ENCODE measurements at places on chromosomes 13 and 19.

- no peak for DNase-seq
- no peak overlapping the region for H3K27ac ChIP-seq
- no peaks in the 10 kb centered on the region for H3K36me3 ChIP-seq
- peaks cover 62% of the 10 kb centered on the region for H3K27me3 ChIP-seq
Measured at GRCh38 chr13:100826441-100826840, 151.8 kb upstream of the TMTC4 start.

- no peak for DNase-seq
- H3K36me3 ChIP-seq: no peaks in the 10 kb centered on the region
- no peak overlapping the region for H3K27ac ChIP-seq
- no peak overlapping the region for H3K4me3 ChIP-seq
- no peaks in the 10 kb centered on the region for H3K27me3 ChIP-seq
Measured at GRCh38 chr13:77833331-77833863, 85.2 kb downstream of the EDNRB start.

DNA sequence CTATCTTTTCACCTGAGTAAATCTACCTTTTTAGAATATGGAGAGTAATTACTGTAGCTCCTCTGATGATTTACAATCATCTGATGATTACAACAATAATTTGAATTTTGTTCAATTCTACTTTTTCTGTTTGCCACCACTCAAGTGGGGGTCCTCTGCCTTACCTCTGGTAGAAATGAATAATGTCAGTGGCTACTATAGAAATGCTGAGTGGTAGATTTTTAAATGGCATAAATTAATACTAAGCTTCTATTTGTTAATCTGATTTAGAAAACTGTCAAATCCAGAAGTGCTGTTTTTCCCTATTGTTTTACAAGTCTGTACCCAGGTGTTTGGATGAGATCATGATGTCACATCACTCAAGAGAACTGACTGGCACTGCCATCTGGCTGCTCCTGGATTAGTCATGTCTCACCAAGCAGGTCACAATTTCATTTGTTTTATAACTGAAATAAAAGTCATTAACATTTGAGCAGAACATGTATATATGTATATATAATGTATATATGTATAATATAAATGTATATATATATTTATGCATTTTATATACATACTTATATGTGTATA is 494.8 kb downstream of the TBC1D4 start:
- no peaks in the 10 kb centered on the region for H3K36me3 ChIP-seq
- H3K27me3 ChIP-seq: no peaks in the 10 kb centered on the region
- no peak for DNase-seq
- no peaks in the 10 kb centered on the region for H3K4me1 ChIP-seq
- H3K27ac ChIP-seq: no peak overlapping the region

DNA sequence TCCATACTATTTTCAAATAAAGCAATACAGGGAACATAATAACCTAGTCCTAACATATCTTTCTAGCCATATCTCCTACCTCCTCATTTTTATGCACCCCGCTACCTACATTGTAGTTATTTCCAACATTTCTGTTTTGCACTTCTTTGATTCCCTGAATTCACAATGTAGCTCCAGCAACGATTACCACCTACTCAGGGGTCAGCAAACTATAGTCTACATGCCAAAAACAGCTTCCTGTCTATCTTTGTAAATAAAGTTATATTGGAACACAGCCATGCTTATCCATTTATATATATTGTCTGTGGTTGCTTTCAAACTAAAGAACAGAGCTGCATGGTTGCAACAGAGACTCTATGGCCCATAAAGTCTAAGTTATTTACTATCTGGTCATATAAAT is 16.7 kb downstream of the MYCBP2 start:
- DNase-seq: no peak
- H3K36me3 ChIP-seq: peaks cover 5% of the 10 kb centered on the region
- no peak overlapping the region for H3K4me3 ChIP-seq
- peak overlapping the region; percentile 19 for H3K27ac ChIP-seq

DNA sequence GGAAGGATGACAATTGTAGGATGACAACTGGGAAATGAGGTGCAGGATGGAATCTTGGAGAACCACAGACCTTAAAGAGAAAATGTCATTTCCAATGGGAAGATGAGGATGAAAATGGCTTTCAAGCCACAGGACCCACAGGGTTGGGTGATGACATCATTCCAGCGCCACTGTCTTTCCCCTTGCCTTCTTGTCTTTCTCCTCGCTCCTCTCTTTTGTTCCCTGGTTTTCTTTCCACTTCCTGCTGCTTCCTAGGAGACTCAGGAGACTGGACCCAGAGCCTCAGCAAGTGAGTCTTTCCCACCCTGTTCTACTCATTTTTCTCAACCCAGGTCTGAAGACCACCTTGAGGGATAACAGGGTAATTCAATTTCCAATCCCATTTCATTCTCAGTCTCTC is 548.8 kb downstream of the FGF9 start:
- H3K4me1 ChIP-seq: no peaks in the 10 kb centered on the region
- H3K27ac ChIP-seq: no peak overlapping the region
- H3K27me3 ChIP-seq: no peaks in the 10 kb centered on the region
- no peaks in the 10 kb centered on the region for H3K36me3 ChIP-seq
- H3K4me3 ChIP-seq: no peak overlapping the region

DNA sequence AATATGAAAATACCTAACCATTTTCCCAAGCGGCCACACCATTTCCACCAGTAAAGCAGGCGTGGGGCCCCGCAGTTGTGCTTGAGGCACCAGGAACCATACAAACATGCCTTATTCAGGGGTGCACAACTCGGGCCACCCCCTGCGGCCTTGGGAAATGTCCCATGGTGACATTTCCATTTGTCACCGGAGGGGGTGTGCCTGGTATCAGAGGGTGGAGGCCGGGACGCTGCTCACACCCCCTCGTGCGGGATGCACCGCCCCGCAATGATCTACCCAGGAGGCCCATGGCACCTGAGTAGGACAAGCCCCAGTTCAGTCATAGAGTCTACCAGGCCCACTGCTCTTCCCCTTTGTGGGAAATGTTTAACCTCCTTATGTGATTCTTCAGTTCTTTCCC is 218.8 kb downstream of the TEX29 start:
- no peaks in the 10 kb centered on the region for H3K4me1 ChIP-seq
- H3K27ac ChIP-seq: no peak overlapping the region
- H3K36me3 ChIP-seq: no peaks in the 10 kb centered on the region
- peaks cover 57% of the 10 kb centered on the region for H3K27me3 ChIP-seq

DNA sequence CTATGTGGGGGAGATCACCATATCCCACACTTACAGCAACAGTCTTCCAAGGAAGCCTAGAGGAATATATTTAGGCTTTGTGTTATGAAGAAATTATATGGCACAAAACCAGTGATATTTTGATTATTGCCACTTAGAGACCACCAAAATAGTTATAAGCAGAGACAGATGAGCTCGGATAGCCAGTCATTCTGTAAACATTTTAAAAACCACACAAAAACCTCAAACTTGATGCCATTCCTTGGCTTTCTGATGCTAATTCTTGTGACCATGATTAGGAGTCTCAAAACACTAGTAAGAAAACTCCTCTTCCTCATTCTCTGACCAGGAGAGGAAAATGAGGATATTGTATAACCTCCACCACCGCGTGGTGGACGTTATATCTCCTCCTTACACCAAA is 496.4 kb downstream of the FOXO1 start:
- H3K27me3 ChIP-seq: no peaks in the 10 kb centered on the region
- H3K4me1 ChIP-seq: no peaks in the 10 kb centered on the region
- no peak for DNase-seq
- H3K27ac ChIP-seq: no peak overlapping the region
- no peak overlapping the region for H3K4me3 ChIP-seq

- H3K36me3 ChIP-seq: no peaks in the 10 kb centered on the region
- no peaks in the 10 kb centered on the region for H3K4me1 ChIP-seq
- no peak overlapping the region for H3K4me3 ChIP-seq
- no peak for DNase-seq
- no peak overlapping the region for H3K27ac ChIP-seq
Measured at GRCh38 chr13:110466266-110466915, 95.1 kb downstream of the RAB20 start.

GRCh38 chr19:46954993-46955812 is 64.4 kb upstream of the NPAS1 start:
- H3K27me3 ChIP-seq: no peaks in the 10 kb centered on the region
- peaks cover 83% of the 10 kb centered on the region for H3K4me1 ChIP-seq
- peak overlapping the region; percentile 84 for H3K4me3 ChIP-seq
- peak overlapping the region; percentile 96 for H3K27ac ChIP-seq

- DNase-seq: no peak
- peaks cover 2% of the 10 kb centered on the region for H3K36me3 ChIP-seq
- H3K27me3 ChIP-seq: peaks cover 63% of the 10 kb centered on the region
Measured at GRCh38 chr19:5480427-5480836, 25.2 kb downstream of the ZNRF4 start.

- no peaks in the 10 kb centered on the region for H3K4me1 ChIP-seq
- H3K27ac ChIP-seq: no peak overlapping the region
- peaks cover 8% of the 10 kb centered on the region for H3K27me3 ChIP-seq
- no peaks in the 10 kb centered on the region for H3K36me3 ChIP-seq
- no peak overlapping the region for H3K4me3 ChIP-seq
Measured at GRCh38 chr19:28377077-28377476, 835.9 kb downstream of the UQCRFS1 start.

DNA sequence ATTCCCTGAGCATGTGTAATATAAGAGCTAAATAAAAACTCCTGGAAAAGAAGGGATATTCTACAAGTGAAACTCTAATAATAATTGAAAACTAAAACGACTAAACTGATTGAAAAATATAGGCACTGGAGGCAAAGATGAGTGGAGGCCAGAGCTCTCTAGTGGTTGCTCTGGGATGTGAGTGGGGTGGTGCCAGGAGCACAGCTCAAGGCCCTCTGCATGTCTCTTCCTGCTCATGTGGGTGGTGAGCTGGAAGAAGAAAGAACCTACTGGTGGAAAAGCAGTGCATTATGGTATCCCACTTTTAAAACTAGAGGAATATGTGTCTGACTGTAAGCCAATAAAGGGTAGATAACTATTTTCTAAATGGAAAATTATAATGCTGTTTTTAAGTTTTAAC is 15.8 kb upstream of the ARHGEF7 start:
- no peak for DNase-seq
- peaks cover 2% of the 10 kb centered on the region for H3K36me3 ChIP-seq
- H3K4me1 ChIP-seq: no peaks in the 10 kb centered on the region
- H3K27me3 ChIP-seq: peaks cover 99% of the 10 kb centered on the region
- no peak overlapping the region for H3K4me3 ChIP-seq

- H3K27ac ChIP-seq: no peak overlapping the region
- peaks cover 43% of the 10 kb centered on the region for H3K27me3 ChIP-seq
- H3K36me3 ChIP-seq: peaks cover 5% of the 10 kb centered on the region
- DNase-seq: no peak
- peaks cover 13% of the 10 kb centered on the region for H3K4me1 ChIP-seq
- H3K4me3 ChIP-seq: no peak overlapping the region
Measured at GRCh38 chr13:110565296-110565695, 3.8 kb upstream of the RAB20 start.

- H3K27me3 ChIP-seq: peaks cover 13% of the 10 kb centered on the region
- peaks cover 2% of the 10 kb centered on the region for H3K36me3 ChIP-seq
- DNase-seq: no peak
- H3K27ac ChIP-seq: no peak overlapping the region
Measured at GRCh38 chr13:33362986-33363727, 77.6 kb upstream of the STARD13 start.

DNA sequence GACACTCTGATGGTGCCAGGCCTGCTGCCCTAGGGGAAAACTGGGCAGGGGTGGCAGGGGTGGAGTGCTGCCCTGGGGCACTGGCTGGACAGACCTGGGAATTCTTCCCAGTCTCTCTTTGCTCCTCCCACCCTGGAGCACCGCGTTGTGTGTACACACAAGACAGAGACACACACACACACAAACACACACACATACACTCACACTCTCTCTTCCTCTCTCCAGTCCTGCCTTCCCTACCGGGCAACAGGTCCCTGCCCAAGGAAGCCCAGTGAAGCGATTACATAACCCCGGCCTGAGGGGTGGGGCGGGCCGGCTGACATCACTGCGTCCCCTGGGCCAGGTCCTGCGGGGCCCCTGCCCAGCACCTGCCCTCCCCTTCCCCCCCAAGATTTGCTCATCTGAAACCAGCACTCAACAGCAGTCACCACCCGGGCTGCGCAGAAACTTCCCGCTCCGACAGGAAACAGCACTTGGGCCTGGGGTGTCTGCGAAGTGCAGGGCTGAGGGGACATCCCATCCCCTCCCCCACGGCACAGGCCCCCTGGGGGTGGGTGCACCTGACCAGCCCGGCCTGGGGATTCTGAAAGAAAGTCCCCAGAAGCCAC is 1.2 kb downstream of the MKNK2 start:
- H3K4me3 ChIP-seq: peak overlapping the region; percentile 85
- no peaks in the 10 kb centered on the region for H3K27me3 ChIP-seq
- H3K27ac ChIP-seq: peak overlapping the region; percentile 73
- DNase-seq: no peak

DNA sequence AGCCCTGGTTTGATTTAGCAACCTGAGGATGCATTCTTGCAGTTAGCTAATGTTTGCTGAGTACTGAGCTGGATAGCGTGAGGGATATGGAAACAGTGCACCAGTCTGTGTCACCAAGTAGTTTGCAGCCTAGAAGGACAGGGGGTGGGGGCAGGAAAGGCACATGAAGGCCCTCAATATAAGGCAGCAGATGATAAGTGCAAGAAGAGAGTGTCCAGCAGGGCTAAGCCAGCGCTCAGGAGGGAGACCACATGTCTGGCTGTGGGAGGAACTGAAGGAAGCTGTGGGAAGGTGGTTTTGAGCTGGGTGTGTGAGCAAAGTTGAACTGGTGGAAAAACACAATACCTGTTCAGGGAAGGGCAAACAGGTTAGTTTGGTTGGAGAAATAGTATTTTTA is 1.7 kb downstream of the CXCL17 start:
- DNase-seq: no peak
- H3K4me3 ChIP-seq: no peak overlapping the region
- peaks cover 18% of the 10 kb centered on the region for H3K4me1 ChIP-seq
- no peaks in the 10 kb centered on the region for H3K36me3 ChIP-seq
- no peaks in the 10 kb centered on the region for H3K27me3 ChIP-seq
- no peak overlapping the region for H3K27ac ChIP-seq

DNA sequence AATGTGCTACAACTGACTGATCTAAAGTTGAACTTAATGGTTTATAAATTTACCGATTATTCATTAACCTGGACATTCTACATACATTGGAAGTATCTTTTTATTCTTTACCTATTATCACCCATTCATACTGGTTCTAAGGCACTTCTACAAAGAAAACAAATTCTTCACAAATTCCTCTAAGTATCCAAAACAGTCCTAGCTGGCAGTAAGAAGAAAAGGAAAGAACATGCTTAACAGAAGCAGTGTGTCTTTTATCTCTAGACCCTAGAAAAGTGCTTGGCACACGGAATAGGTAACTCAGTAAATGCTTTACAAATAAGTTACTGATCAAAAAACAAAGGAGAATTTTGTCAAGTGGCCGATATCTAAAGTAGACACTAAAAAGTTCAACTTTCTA is 32.8 kb downstream of the TSC22D1 start:
- H3K4me1 ChIP-seq: peaks cover 6% of the 10 kb centered on the region
- no peak overlapping the region for H3K27ac ChIP-seq
- H3K36me3 ChIP-seq: no peaks in the 10 kb centered on the region
- no peak for DNase-seq
- H3K4me3 ChIP-seq: no peak overlapping the region

All from central memory CD8-positive, alpha-beta T cell (primary cell).